Esophagus squamous epithelium (tissue), 5 donors: ENCODE measurements at places on chromosomes 1 and 21.

DNA sequence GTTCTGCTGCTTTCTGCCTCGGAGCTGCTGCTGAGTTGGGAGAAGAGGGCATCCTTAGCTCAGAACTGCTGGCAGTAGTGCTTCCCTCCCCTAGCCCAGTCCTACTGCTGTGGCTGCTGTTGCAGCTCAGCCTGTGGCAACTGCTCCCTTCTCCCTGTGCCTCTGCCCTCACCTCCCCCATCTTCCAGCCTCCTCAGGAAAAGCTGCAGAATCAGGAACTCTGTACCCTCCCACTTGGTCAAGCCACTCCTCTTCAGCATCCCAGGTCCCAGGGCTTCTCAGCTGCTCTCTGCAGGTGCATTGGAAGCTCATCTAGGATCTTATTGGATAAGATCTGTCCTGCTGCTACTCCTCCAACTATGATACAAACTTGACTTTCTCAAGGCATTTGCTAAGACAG is 316.7 kb downstream of the BRINP2 start:
- no peak for DNase-seq

DNA sequence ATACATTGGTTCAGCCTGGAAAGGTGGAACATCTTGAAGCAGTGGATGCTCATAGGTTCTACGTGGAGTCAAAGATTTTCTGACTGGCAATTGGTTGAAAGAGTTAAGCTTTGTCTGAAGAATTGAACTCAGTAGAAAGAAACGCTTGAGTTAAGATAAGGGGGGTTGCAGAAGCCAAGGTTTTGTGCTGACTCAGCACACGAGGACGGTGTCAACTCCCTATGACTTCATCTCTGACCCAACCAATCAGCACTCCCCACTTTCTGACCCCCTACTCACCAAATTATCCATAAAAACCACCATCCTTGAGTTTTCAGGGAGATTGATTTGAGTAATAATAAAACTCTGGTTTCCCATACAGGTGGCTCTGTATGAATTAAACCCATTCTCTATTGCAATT is 2.5 kb upstream of the PINK1 start:
- DNase-seq = no peak

GRCh38 chr1:192521734-192522133 is 53.8 kb upstream of the RGS1 start:
- no peak for DNase-seq

GRCh38 chr1:31327381-31327780 is 30.5 kb downstream of the ZCCHC17 start:
- DNase-seq = no peak

- no peak for DNase-seq
These were observed 57.3 kb downstream of the RHOU start for GRCh38 chr1:228792601-228793000.
